Psoas muscle (tissue), 8 donors: ENCODE measurements at places on chromosomes 6 and 20.

GRCh38 chr6:3442431-3443220 is 14.2 kb downstream of the SLC22A23 start:
- no peak for DNase-seq

DNA sequence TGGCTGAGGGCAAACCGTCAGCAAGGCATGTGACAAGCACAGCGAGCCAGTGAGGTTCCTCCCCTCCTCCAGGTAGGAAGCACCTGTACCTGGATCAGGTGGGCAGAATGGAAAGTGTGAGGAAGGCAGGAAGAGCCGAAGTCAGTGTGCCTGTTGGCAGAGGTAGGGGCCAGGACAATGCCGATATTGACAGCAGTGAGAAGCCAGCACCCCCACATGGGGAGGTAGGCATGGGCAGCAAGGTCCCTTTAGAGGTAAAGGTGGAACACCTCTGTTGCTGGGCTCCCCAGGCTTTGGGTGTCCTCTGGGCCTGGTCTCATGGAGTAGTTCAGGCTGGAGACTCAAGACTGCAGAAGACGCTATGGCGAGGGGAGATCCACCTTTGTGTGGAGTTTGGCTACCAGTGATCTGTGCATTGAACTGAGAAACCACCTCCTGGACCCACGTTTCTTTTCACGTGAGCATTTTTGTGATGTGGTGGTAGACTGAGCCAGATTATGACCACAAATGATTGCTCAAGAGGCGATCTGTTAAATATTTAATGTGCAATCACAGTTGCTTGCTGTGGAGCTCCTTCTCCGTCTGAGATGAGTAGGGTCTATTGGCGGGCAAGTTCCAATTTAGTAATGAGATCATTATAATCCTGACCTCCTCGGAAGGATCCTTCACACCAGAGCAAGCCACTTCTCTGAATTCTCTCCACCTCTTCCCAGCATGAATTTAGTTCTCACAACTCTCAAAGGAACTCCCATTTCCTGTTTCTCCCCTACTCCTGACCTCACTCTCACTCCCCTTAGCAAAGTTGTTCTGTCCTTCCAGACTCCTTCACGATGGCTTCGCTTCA is 174.8 kb downstream of the CDH26 start:
- no peak for DNase-seq

GRCh38 chr6:170096191-170096802 is 194.6 kb downstream of the DLL1 start:
- DNase-seq = peak; percentile 26

- DNase-seq = no peak
Observed at GRCh38 chr6:87658516-87658915, 43.5 kb downstream of the AKIRIN2 start.

DNA sequence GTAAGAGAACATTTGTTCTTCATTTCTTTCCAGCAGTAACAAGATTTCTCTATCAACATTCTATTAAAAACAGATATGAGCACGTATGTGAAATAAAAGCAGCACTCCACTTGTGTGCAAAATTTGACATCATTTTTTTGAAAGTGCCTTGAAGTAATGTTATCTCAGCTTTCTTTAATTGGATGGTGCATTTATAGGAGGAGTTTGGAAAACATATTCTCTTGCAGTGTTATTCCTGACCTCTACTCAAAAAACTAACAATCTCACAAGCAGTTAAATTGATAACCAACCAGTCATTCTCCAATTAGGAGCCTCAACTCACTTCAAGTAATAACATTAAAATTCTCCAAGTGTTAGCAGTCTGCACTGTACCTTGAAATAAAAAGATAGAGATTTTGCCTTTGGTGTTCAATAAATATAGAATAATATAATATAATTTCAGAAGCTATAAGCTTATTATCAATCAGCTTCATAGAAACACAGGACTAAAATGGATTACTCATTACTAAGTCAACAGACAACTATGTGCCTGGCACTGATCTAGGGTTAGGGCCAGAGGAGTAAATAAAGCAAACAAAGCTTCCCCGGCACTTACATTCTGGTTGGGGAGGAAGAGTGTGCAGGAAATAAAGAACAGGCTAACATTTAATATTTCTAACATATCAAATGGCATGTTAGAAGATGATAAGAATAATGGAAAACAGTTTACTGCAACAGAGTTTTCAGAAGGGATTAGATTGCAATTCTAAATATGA is 149.0 kb upstream of the SGK1 start:
- DNase-seq = no peak

DNA sequence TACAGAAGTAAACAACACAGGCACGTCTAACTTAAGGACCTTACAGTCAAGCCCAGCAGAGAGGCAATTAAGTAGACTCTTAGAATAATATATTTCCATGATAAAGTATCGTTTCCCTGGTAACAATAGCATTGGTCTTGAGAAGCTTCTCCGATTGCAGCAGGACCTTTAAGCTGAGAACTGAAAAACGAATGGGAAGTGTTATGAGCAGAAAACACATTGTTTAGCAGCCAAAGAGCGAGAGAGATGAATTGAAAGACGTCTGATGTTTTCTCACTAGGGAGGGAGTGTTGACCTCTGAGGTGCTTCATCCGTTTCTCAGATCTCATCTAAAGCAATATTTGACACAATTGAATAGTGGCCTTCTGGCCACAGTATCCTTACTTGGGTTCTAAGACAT is 855 bp downstream of the BYSL start:
- DNase-seq = no peak

GRCh38 chr20:62830251-62830650 is 13.4 kb downstream of the COL9A3 start:
- DNase-seq = peak; percentile 36

GRCh38 chr6:144718431-144718830 is 433.3 kb downstream of the UTRN start:
- DNase-seq = no peak
